Smooth muscle cell of the pulmonary artery (primary cell): ENCODE measurements at places on chromosomes 4 and X. TPM values are rescaled to one million over a fixed set of nuclear protein-coding genes. Genes with fewer than 3 reads are reported as not detected.

Gene WAS
- total RNA-seq: 0.13 TPM in 2 replicates

Gene DAPP1
- total RNA-seq: not detected in 2 replicates

Gene MRPS18C
- 9.7 and 15.1 TPM in 2 replicates for total RNA-seq

Gene TMEM31
- not detected in 2 replicates for total RNA-seq

Gene MAMLD1
- 1.1 and 2.6 TPM in 2 replicates for total RNA-seq
